Fibroblast of skin of left quadriceps (primary cell): ENCODE measurements at places on chromosomes 13 and 19.

DNA sequence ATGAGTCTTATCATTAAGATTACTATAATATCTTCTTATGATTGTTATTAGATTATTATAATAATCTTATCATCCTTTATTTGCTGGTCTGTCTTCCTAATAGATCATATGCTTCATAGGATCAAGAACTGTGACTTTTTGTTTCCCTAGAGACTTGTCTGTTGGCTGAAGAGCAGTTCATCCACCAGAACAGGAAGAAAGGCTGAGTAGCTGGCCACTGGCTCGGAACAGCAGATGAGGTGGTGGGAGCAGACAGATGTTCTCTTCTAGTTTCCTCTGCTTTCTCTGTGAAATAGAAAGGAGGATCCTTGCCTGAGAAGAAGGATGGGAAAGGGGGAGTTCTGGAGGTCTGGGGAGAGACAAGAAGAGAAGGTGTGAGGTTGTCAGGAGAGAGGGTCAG lies 120.0 kb downstream of the CCNA1 start:
- no peak for DNase-seq

DNA sequence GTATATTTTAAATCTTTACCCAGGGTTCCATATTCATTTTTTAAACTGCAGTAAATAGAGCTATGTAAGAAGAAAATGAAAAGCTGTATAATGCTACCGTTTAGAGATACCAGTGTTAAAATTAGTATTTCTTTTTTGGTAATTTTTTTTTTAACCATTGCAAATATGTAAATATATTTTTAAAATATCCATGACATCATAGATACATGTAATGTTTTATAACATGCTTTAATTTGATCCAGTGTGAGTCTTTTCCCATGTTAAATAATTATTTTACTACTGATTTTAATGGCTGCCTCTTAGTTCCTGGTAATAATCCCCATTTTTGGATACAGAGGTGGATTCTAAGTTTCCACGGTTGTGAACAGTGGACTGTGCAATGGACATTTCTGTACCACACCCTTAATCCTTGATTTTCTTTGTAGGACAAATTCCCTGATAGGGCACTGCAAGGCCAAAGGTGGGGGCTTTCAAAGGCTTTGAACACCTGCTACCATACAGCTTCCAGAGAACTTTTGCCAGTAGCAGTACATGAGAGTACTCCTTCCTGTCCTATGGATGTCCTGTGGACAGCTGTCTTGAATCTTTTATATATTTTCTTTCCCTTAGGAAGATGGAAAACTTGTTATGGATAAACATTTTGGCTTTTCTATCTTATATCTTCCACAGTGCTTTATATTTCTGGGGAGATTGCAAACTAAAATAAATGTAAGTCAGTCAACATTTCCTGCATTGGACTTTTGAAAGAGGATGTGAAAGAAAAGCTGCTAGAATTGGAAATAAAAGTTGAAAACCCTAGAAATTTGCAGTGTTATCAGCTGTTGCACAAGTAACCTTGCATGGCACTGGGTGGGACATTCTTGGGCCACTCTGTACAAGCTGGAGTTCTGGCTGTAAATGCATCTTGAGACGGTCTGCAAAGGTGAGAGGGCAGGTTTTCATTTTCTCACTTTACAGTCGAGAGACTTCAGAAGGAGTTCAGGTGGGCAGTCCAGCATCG lies 46.8 kb downstream of the ARHGEF7 start:
- no peak for DNase-seq

DNA sequence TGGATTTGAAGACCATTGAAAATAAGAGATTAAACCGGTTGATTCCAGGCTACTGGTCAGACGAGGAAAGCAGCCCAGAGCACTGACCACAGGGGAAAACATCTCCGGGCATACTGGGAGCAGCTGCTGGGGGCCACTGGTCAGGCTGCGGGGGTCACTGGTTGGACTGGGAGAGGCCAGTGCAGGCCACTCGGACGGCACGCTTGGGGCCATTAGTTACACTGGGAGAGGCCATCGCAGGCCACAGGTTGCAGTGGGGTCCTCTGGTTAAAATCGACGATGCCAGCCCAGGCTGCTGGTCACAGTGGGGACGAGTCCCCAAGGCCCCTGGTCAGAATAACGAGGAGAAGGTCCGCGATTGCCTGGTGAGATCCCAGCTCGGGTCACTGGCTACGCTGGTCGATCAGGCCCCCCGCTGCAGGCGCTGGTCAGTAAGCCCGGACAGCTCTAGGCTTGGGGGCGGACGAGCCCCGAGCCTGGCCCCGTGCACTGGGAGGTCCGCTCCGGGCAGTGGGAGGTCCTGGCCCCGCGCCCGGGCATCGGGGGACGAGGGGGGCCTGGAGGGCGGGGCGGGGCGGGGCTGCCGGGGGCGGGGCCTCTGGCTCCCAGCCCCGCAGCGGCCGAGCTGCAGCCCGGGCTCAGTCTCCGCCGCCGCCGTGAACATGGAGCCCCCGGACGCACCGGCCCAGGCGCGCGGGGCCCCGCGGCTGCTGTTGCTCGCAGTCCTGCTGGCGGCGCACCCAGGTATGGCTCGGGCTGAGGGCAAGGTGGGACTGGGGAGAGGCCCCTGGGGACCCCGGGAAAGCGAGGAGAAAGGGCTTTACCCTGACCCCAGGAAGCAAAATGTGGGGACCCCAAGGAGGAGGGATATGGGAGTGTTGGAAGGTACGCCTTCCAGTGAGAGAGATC lies at the start of gene BCAM:
Gene BCAM (plus strand): TSS at position 641 of the 909 bp plus-strand sequence. CDS start 22 bp downstream, at position 663.
- peak; percentile 34 for DNase-seq

DNA sequence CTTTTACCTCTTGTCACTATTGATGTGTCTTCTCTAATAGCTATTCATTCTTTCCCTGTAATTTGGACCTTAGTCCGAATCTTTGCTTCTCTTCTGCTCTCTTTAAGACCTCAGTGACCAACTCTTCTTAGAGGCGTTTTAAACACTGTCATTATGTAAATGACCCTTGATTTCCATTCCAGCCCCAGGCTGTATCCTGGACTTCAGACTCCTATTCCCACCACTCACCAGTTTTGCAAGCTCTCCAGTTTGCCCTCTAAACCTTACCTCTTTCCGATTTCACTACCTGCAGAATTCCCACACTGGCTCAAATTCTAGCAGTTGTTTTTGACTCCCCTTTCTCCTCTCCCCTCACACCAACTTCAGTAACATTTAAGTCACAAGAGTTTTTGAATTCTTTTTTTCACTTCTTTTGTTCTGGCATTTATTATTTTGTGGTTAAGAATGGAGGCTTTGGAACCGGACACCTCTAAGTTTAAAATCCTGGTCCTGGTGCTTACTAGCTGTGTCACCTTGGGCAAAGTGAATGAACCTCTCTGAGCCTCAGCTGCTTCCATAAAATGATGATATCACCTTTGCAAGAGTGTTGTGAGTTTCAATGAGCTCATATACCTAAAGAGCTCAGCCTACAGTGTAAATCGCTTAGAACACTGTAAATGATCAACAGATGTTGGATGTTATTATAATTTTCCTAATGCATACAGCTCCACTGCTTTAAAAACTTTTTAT lies 13.6 kb upstream of the HMGB1 start:
- DNase-seq = no peak

GRCh38 chr13:47481536-47481935 lies 519.5 kb downstream of the SUCLA2 start:
- DNase-seq = no peak

- no peak for DNase-seq
Measured at GRCh38 chr13:103276775-103277498, 210.7 kb upstream of the SLC10A2 start.

DNA sequence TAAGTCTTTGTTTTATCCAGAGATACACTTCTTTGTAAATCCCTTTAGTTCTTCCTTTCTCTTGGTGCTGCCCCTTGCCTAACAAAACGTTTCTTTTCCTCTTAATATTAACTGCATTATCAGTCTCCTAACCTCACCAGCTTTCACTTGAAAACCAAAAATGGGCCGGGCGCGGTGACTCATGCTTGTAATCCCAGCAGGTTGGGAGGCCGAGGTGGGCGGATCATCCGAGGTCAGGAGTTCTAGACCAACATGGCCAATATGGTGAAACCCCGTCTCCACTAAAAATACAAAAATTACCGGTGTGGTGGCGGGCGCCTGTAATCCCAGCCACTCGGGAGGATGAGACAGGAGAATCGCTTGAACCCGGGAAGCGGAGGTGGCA lies 329.8 kb upstream of the MIR17HG start:
- no peak for DNase-seq

DNA sequence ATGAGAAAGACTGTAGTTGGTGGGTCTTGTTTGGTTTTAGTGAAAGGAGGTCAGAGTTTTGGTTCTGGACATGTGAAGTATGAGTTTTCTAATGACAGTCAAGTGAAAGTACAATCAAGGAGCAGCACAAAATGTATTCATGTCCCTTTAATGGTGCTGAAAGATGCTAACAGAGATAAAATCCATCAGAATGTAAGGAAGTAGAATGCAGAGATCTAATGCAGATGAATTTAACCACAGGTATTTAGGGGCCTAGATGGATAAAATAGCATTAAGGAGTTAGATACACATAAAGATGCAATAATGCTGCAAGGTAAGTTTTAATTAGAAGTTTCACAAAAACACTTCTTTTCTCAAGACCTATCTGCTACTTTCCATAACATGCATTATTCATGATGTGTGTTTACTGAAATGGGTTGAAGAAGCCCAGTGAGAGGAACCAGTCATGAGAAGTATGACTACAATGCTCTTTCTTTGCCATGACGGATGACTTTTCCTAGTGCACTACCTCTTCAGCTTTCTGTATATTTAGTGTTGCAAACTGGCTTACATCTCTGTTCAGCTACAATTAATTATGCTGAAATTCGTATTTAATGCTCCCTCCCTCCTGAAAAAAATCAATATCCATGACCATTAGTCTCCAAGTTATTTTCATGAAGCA lies 222.9 kb upstream of the HTR2A start:
- DNase-seq = no peak

GRCh38 chr13:53090461-53090860 lies 61.8 kb downstream of the OLFM4 start:
- DNase-seq = no peak

GRCh38 chr13:88601949-88602348 lies 930.8 kb downstream of the SLITRK5 start:
- DNase-seq = no peak

DNA sequence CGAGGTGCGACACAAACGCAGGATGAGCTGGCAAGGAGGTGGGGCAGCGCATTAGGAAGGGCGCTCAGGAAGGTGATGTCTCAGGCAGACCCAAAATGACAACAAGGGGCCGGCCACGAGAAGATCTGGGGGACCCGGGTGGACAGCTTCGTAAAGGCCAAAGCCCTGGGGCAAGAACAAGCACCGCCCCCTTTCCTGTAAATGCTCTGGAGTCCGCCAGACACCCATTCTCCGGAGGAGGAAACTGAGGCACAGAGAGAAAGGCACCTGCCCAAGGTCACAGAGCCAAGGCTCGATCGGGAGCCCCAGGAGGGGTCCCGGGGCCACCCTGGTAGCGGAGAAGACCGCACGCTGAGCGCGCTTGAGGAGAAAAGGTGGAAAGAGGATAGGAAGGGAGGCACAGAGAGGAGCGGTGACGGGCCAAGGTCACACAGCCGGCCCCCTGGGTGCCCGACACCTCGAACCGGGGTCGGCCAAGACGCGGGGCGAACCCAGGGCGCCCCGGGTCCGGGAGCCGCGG lies 571 bp downstream of the SAFB2 start:
- DNase-seq = no peak
